ENCODE measurements at places on chromosomes 1 and 21.

DNA sequence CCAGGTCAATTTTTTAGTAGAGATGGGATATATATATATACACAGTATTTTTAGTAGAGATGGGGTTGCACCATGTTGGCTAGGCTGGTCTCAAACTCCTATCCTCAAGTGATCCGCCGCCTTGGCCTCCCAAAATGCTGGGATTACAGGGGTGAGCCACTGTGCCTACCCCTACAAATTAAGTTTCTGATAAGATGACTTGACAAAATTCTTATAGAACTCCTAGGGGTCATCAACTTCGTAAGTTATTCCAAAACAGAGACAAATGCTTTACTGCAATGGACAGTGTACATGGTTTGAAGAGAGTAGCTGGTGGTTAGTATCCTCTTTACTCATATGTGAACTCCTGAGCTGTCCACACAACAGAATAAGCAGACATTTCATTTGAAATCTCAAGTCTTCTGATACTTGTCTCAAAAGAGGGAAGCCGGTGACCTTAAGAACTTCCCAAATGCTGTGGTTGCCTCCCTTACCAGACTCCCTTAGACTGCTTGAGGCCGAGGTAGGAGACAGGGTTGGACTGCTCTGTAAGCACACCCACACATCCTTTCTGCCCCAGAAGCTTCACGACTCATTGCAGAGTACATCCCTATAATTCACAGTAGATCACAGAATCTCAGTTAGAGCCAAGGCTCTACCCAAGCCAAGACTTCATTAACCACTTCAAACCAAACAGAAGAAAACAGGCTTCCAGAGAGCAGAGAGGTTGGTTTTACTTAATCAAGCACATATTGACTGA lies 244.1 kb upstream of the IRF2BP2 start:
- no peak overlapping the region for H3K4me3 ChIP-seq
- H3K36me3 ChIP-seq, result no peaks in the 10 kb centered on the region
- H3K27ac ChIP-seq, result no peak overlapping the region

- H3K36me3 ChIP-seq, result no peaks in the 10 kb centered on the region
- DNase-seq, result no peak
- H3K4me3 ChIP-seq, result no peak overlapping the region
- no peak overlapping the region for H3K27ac ChIP-seq
Observed at GRCh38 chr1:1066403-1067283, 7.5 kb downstream of the RNF223 start.

DNA sequence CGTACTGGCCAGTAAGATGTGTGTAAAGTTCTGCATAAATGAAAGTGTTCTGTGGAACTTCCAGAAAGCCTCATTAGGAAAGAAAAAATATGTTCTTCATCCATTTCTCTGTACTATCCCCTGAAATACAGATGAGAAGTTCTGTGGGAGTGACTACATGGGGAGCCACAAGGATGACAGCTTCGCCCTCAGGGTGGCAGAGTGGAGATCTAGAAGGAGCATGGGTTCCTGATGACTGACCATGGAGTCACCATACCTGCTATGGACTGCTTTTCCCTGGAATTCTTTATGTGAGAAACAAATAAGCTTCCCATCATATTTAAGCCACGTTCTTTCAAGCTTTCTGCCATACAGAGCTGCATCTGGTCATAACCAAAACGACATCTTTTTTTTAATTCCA lies 113.9 kb upstream of the RGS1 start:
- no peaks in the 10 kb centered on the region for H3K36me3 ChIP-seq
- no peak for DNase-seq
- no peaks in the 10 kb centered on the region for H3K4me1 ChIP-seq
- no peak overlapping the region for H3K4me3 ChIP-seq

DNA sequence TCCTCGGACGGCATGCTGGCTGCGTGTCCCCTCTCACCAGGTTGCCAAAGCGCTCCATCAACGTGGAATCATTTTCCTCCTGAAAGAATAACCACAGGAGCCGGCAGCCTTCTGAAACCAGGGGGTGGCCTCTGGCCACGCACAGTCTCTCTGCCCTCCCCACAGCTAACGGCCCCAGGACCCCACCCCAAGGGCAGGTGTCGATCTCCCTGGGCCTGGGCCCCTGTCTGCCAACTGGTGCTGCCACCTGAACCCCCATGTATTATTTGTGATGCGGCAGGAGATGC lies 46.1 kb downstream of the KCNAB2 start:
- no peak for DNase-seq
- no peaks in the 10 kb centered on the region for H3K27me3 ChIP-seq
- H3K4me1 ChIP-seq, result no peaks in the 10 kb centered on the region
- H3K36me3 ChIP-seq, result peaks cover 24% of the 10 kb centered on the region
- H3K27ac ChIP-seq, result no peak overlapping the region
- H3K4me3 ChIP-seq, result no peak overlapping the region

DNA sequence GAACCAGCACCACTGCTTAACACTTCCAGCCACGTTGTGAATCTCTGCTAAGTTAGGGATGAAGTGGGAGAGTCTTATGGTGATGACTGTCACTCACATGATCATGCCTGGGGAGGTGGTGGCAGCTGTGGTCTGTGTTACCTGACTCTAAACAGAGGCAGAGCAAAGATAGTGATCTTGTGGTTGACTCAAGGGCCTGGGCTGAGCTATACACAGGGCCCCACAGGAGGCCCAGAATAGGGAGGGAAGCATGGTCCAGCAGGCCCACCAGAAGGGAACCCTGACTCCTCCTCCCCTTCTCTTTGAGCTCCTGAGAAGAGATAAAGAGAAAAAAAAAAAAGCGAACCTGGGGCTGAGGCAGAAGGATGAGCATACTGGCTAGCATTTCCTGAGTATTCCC lies 55.0 kb downstream of the PLXNA2 start:
- H3K4me1 ChIP-seq, result no peaks in the 10 kb centered on the region
- H3K4me3 ChIP-seq, result no peak overlapping the region
- no peak overlapping the region for H3K27ac ChIP-seq
- H3K27me3 ChIP-seq, result no peaks in the 10 kb centered on the region
- DNase-seq, result no peak
- no peaks in the 10 kb centered on the region for H3K36me3 ChIP-seq

DNA sequence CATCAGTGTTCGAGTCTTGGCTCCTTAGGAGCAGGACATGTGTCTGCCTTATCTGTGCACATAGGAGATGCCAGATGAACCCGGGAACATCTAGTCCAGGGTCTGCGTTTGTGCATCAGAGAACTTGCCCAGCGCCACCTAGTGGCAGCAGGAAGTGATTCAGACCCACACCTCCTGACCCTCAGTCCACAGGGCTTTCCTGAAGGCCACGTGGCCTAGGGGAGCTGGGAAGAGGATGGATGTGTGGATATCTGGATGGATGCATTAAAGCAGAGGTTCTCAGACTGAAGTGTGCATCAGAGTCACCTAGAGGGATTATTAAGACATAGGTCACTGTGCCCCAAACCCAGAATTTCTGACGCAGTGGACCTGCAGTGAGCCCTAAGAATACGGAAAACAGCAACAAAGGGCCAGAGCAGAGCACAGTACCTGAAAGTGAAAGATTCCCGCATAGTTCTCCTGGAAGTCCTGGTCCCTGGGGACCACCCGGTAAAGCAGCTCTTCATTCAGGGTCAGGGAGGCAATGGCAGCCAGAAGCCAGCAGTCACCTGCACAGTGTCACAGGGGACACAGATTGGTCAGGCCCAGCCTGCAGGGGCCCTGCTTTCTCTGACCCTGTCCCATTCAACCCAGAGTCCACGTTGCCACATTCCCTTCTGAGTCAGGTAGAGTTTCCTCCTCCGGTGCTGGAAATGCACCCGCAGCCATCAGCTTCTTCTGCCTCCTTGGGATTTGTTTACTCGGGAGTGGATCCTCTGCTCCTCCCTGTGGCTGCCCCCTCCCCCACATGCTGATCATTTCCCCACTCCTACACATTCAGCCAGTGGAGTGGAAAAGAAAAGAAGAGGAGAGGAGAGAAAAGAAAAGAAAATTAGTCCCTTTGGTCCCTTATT lies 37.0 kb downstream of the CAPN8 start:
- no peaks in the 10 kb centered on the region for H3K27me3 ChIP-seq
- H3K4me3 ChIP-seq, result no peak overlapping the region
- H3K27ac ChIP-seq, result no peak overlapping the region
- H3K4me1 ChIP-seq, result no peaks in the 10 kb centered on the region

- no peak overlapping the region for H3K4me3 ChIP-seq
- peaks cover 5% of the 10 kb centered on the region for H3K36me3 ChIP-seq
- peaks cover 3% of the 10 kb centered on the region for H3K4me1 ChIP-seq
Observed at GRCh38 chr1:25468033-25468432, 37.3 kb downstream of the MACO1 start.
